ENCODE measurements at places on chromosomes 13 and 19. TPM values are rescaled to one million over a fixed set of nuclear protein-coding genes. Genes with fewer than 3 reads are reported as not detected.

The ALKBH7 gene
- 142 TPM for total RNA-seq

The SOX1 gene
- total RNA-seq, result not detected

The DMPK gene
- total RNA-seq, result 284 TPM

DNA sequence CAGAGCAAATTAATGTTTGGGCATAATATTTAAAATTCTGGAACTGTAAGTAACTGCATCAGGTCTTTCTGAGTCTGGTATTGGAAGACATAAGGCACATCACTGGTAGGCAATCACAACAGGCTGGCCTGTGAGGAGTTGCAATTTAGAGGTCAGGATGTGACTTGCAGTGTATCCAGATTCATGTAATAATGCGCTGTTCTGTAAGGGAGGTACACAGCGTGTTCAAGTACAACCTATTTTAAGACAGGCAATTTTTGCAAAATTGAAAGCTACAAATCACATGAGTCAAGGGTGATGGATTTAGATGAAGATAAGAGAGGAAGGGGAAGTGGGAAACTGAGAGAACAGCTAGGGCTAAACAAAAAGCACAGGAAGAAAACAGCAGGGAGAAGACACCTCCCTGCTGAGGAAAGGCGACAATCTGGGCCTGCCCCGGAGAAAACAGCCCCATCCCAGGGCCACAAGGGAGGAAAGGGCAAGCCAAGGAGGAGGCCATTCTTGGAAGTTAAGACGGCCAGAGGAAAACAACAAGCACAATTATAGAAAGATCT is 138.1 kb downstream of the LACC1 start:
- H3K27me3 ChIP-seq, result no peaks in the 10 kb centered on the region
- H3K4me1 ChIP-seq, result peaks cover 79% of the 10 kb centered on the region
- H3K36me3 ChIP-seq, result no peaks in the 10 kb centered on the region

- H3K4me1 ChIP-seq, result no peaks in the 10 kb centered on the region
- H3K27me3 ChIP-seq, result no peaks in the 10 kb centered on the region
- DNase-seq, result no peak
- H3K36me3 ChIP-seq, result no peaks in the 10 kb centered on the region
These were observed 55.2 kb upstream of the DACH1 start for GRCh38 chr13:71922194-71922593.

DNA sequence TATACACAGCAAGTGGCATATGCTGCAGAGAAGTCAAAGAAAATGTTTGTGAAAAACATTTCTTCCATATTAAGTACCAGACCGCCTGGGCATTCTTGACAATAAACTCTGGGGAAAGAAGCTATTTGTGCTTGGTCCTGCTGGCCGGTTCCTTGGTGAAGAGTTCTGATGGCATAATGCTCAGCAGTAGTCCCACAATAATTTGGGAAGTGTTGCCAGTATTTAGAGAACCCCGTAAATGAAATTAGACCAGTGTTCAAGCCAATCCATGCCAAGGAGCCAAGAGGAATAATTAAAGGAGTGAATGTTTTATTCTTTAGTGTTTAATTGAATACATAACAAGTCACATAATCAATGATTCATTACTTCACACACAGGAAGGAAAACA is 6.3 kb downstream of the KCTD12 start:
- DNase-seq, result no peak
- peaks cover 59% of the 10 kb centered on the region for H3K4me1 ChIP-seq

GRCh38 chr13:79913141-79913827 is 427.6 kb downstream of the SPRY2 start:
- no peak for DNase-seq
- H3K27me3 ChIP-seq, result no peaks in the 10 kb centered on the region
- peaks cover 22% of the 10 kb centered on the region for H3K4me1 ChIP-seq
- no peaks in the 10 kb centered on the region for H3K36me3 ChIP-seq

- H3K4me3 ChIP-seq, result no peak overlapping the region
- H3K27ac ChIP-seq, result no peak overlapping the region
- H3K27me3 ChIP-seq, result no peaks in the 10 kb centered on the region
- DNase-seq, result no peak
- peaks cover 54% of the 10 kb centered on the region for H3K4me1 ChIP-seq
These were observed 9.7 kb downstream of the PTBP1 start for GRCh38 chr19:806815-807421.

DNA sequence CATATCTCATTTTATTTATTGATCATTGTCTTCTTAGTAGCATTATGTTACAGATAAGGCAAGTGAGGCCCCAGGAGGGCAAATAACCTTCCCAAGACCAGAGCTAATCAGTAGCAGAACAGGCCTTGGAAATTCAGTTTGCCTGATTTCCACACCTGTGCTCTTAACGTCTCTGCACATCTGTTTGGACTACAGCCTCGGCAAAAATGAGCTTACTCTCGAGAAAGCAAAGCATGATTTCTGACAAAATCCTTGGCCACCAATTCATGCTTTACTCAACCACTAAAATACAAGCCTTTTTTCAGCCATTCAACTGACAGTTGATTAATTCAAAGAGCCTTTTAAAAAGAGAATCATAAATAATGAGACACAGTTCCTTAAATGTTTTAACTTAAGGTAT is 309.3 kb upstream of the HTR2A start:
- no peak overlapping the region for H3K27ac ChIP-seq
- no peaks in the 10 kb centered on the region for H3K4me1 ChIP-seq
- no peaks in the 10 kb centered on the region for H3K27me3 ChIP-seq
- H3K36me3 ChIP-seq, result no peaks in the 10 kb centered on the region
- no peak for DNase-seq
- no peak overlapping the region for H3K4me3 ChIP-seq

- no peak overlapping the region for H3K27ac ChIP-seq
- DNase-seq, result no peak
- H3K27me3 ChIP-seq, result no peaks in the 10 kb centered on the region
- H3K4me1 ChIP-seq, result peaks cover 4% of the 10 kb centered on the region
- H3K36me3 ChIP-seq, result peaks cover 91% of the 10 kb centered on the region
- H3K4me3 ChIP-seq, result no peak overlapping the region
These were observed 33.4 kb downstream of the IPO5 start for GRCh38 chr13:97986835-97987234.

- H3K27ac ChIP-seq, result no peak overlapping the region
- no peak overlapping the region for H3K4me3 ChIP-seq
- H3K36me3 ChIP-seq, result no peaks in the 10 kb centered on the region
- no peak for DNase-seq
- no peaks in the 10 kb centered on the region for H3K4me1 ChIP-seq
- peaks cover 20% of the 10 kb centered on the region for H3K27me3 ChIP-seq
These were observed 1016.0 kb downstream of the UQCRFS1 start for GRCh38 chr19:28196961-28197360.

GRCh38 chr19:30441011-30441410 is 68.8 kb downstream of the ZNF536 start:
- no peaks in the 10 kb centered on the region for H3K4me1 ChIP-seq
- H3K4me3 ChIP-seq, result no peak overlapping the region
- DNase-seq, result no peak

GRCh38 chr19:51901860-51902259 is 3.0 kb downstream of the ZNF649 start:
- no peak for DNase-seq
- H3K4me1 ChIP-seq, result peaks cover 19% of the 10 kb centered on the region
- H3K27me3 ChIP-seq, result peaks cover 9% of the 10 kb centered on the region
- H3K36me3 ChIP-seq, result peaks cover 50% of the 10 kb centered on the region

GRCh38 chr19:3113100-3114017 is 19.2 kb downstream of the GNA11 start:
- H3K27ac ChIP-seq, result peak overlapping the region; percentile 75
- DNase-seq, result no peak
- peaks cover 45% of the 10 kb centered on the region for H3K4me1 ChIP-seq
- no peak overlapping the region for H3K4me3 ChIP-seq
- no peaks in the 10 kb centered on the region for H3K27me3 ChIP-seq
- H3K36me3 ChIP-seq, result peaks cover 63% of the 10 kb centered on the region

DNA sequence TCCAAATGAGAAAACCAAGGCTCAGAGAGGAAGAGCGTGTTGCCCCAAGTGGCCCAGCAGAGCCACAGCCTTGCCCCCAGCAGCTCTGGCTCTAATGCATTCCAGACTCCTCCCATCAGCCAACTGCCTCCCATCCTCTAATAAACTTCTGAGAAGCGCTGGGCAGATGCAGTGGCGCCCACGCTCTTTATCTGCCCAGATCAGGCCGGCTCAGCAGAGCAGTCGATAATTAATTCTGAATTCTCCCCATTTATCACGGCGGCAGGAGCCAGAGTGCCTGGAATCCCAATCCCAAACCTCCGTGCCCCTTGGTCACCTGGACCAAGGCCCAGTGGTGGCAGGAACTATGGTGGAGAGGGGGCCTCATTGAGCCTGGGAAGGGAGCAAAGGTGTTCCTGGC is 13.9 kb downstream of the TINCR start:
- H3K4me3 ChIP-seq, result no peak overlapping the region
- H3K4me1 ChIP-seq, result no peaks in the 10 kb centered on the region
- H3K27me3 ChIP-seq, result peaks cover 27% of the 10 kb centered on the region

Measured in left ventricle myocardium inferior (tissue), 1 donor.